Stimulated activated CD8-positive, alpha-beta memory T cell treated with anti-CD3 and anti-CD28 coated beads, Interleukin-7, amount 100 ng/mL, for 24 hours (primary cell): ENCODE measurements at places on chromosomes 6 and 20.

GRCh38 chr6:5083813-5084359, 1.3 kb upstream of the PPP1R3G start:
- no peak for DNase-seq

- no peak for DNase-seq
Measured at GRCh38 chr6:142694054-142694453, 250.9 kb downstream of the HIVEP2 start.

DNA sequence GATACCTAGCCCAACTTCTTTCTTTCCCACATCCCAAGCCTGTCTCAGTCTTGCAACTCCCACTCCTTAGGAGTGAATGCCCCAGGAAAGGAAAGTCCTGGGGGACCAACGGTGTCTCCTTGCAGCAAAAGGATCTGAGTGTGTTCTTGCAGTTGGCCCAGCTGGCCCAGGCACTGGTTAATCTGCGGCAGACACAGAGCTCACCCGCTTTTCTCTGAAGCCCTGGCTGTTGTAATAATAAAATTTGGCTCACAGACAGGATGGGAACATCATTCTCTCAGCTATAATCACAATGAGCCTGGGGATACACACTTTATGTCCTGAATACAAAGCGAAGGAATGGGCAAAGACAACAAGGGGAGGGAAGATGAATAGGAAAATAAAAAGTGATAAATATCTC, 287.0 kb upstream of the PRND start:
- DNase-seq: no peak

DNA sequence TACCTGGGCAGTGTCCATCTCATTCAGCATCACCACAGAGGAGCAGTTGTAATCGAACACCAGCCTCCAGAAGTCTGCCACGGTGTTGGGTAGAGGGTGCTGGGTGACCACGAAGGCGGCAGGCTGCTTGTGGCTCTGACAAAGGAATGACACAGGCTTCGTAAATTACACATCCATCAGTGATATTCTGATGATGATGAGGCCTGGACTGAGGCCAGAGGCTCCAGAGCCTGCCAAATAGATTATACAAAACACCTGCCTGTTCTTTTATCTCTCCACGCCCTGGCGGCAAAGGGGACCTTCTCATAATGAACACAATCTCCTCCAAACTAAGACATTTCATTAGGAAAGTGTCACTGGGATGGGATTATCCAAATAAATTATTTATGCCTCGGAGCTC, 480.2 kb upstream of the CHD6 start:
- no peak for DNase-seq

GRCh38 chr6:130593948-130594347, 228.1 kb downstream of the TMEM200A start:
- DNase-seq: no peak
